ENCODE measurements at places on chromosomes 16 and 17.
A peak's percentile ranks its signal among the peaks of the same experiment; 100 is the strongest.

GRCh38 chr17:78344666-78345065, 15.2 kb downstream of the SOCS3 start:
- DNase-seq: no peak

DNA sequence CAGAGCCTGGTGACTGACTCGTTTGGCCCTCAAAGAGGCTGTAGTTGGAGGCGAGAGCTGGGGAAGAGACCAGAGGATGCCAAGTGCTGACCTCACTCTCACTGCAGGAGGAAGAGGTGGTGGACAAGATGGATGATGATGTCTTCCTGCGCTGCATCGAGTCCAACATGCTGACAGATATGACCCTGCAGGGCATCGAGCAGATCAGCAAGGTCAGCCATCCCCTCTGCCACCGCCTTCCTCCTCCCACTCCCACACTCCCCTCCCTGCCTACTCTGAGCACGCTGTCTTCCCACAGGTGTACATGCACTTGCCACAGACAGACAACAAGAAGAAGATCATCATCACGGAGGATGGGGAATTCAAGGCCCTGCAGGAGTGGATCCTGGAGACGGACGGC, 26.9 kb downstream of the POLR2A start:
- peak; percentile 21 for DNase-seq

DNA sequence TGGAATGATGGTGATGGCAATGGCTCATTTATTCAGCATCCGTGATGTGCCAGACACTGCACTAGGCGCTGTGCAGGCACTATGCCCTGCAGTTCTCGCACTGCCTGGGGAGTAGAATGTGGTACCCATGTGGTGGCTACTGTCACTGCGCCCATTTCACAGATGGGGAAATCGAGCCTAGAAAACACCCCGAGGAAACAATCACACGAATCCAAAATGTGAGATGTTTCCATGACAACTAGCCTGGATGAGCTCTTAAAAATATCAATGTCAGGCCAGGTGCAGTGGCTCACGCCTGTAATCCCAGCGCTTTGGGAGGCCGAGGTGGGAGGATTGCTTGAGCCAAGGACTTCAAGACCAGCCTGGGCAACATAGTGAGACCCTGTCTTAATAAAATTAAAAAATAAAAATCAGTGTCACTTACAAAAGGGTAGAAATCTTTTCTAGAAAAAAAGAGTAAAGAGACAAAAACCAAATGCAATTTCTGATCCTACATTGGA, 57.9 kb upstream of the TNRC6A start:
- DNase-seq: no peak

- no peak for DNase-seq
Observed at GRCh38 chr17:17034026-17034425, 8.2 kb upstream of the MPRIP start.

GRCh38 chr16:1613728-1614455, 1.7 kb downstream of the CRAMP1 start:
- no peak for DNase-seq

DNA sequence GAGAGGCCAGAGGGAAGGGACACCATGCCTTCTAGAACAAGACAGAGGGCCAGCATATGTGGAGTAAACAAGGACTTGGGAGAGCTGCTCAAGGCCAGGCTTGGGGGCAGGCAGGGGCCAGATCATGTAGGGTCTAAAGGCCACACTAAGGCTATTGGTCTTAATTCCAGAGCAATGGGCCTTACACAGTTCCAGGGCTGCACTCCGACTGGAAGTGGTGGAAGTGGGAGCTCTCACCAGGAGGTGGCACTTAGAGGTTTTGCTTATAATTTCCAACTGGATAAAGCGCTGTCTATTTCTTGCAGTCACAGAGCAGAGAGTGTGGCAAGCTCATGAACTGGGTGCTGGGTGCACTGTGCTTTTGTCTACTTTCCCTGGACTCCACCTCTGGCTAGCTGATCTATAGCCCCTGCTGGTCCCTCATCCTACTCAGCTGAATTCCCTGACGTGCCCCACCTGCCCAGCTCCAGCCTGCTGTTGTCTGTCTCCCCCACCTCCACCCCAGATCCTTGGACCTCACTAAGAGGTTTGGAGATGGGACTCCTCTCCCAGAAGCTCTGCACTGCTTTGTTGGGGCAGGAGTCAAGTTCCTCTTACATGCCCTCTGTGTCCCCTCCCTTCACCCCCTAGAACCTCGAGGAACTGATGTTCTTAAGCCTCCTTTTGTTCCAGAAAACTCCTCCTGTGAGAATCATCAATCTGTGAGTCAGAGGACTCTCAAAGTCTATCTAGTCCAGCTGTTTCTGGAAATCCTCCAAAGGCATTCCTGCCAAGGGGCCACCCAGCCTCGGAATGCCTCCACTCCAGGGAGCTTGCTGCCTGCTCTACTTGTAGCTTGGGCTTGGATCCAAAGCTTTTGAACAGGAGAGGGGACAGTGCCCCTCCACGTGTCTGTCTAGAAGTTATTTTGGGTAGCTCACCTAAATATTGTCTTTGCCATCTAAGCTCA, 48.1 kb upstream of the KSR1 start:
- peak; percentile 51 for DNase-seq

GRCh38 chr17:44010966-44011647, 3.7 kb downstream of the TMEM101 start:
- peak; percentile 79 for DNase-seq

- no peak for DNase-seq
Observed at GRCh38 chr17:9120471-9120870, 99.2 kb downstream of the NTN1 start.
